ENCODE measurements at places on chromosomes 7 and 10.

GRCh38 chr7:27205325-27206280 lies 5.7 kb upstream of the HOXA13 start:
- no peak for DNase-seq

GRCh38 chr10:14382531-14382930 lies 51.8 kb upstream of the FRMD4A start:
- no peak for DNase-seq

DNA sequence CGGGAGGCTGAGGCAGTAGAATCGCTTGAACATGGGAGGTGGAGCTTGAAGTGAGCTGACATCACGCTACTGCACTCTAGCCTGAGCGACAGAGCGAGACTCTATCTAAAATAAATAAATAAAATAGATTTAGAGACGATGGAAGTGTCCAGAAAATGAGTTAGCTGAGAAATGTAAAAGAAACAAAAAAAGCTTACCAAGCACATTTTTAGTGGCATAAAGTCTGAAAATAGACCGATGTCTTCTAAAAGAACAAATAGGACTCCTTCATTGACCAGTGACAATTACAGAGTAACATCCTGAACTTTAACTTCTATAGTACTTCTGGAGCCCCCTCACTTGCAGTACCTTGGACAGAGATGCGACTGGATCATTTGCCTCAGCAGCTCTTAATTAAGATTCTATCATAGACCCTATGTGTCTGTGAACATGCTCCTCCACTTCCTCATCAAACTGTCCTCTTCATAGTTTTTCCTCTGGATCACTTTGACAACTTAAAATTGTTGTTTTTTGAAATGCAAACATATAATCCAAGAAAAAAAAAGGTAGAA lies 25.2 kb upstream of the SRPK2 start:
- DNase-seq: no peak

- peak; percentile 32 for DNase-seq
Observed at GRCh38 chr7:47335557-47336471, 246.1 kb downstream of the TNS3 start.

DNA sequence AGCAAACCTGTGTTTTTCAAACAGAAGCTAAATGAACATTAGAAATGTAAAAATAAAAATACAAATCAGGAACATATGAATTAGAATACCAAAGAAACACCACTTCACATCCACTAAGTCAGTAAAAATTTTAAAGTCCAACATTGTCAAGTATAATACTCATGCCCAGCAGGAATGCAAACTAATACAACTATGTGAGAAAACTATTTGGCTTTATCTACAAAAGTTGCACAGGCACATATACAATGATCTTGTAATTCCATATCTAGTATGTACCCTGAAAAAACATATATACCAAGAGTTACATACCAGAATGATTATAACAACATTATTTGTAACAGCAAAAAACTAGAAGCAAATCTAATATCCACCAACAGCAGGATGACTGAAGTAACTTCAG lies 91.1 kb downstream of the RNF32 start:
- DNase-seq: no peak

DNA sequence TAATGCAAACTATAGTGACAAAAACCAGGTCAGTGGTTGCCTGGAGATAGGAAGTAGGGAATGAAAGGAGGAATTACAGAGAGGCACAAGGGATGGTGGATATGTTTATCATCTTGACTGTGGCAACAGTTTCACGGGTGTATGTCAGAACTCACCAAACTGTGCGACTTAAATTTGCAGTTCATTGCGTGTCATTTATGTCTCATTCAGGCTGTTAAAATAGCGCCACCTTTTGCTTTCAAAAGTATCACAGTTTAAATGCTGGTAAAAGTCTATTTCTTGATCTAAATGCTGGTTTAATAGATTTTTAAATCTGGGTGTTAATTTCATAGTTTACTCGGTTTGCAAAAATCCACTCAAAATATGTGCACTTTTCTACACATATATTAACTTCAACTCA lies 51.0 kb downstream of the PTTG1IP2 start:
- no peak for DNase-seq

DNA sequence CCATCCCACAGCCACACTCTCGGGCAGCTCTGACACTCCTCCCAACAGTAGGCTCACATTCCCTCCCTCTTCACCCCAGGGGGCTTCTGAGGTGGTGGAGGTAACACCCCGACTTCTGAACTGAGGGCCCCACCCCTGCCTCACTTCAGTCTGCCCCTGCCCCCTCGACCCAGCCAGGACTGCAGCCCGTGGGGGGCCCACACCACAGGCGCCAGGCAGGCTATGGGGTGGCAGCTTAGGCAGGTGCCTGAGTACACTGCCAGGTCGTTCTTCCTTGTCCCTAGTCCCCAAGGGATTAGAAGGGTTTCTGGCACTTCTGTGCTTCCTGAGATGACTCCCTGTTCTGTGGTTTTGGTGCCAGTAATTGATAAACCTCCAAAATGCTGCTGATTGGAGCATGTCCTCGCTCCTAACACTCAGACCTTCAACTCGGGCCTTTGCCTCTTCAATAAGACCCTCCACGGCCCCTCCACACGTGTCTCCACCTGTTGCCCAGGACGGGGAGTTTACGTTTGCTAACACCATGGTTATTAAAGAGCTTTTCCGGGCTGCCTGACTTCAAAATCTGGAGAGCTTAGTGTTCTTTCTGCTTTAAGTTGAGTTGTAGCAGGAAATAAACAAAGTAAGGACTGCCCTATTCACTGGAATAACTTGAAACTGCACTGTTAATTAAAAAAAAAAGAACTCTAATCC lies 23.8 kb upstream of the LARP4B start:
- no peak for DNase-seq

Measured in hypothalamus (tissue), 51 donors.